Stimulated activated CD8-positive, alpha-beta memory T cell treated with anti-CD3 and anti-CD28 coated beads, Interleukin-7, amount 100 ng/mL, for 1 hour (primary cell): ENCODE measurements at places on chromosomes 7 and 10.

- no peak for DNase-seq
Observed at GRCh38 chr7:26179826-26180497, 20.6 kb downstream of the HNRNPA2B1 start.

DNA sequence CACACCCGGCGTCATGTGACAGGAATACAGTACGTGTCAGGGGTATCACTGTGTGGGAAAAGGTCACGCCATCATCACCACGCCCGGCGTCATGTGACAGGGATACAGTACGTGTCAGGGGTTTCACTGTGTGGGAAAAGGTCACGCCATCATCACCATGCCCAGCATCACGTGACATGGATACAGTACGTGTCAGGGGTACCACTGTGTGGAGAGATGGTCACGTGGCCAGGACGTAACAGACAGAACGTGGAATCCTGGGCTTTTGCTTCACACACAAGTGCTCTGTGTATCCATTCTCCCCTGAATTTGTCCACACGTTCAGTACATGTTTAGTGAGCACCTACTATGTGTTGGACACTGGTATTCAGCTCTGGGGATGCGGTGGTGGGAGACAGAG, 34.5 kb upstream of the DIP2C start:
- DNase-seq = no peak

GRCh38 chr7:73890555-73891147, 29.7 kb downstream of the TMEM270 start:
- DNase-seq = no peak

GRCh38 chr7:103373866-103374643, 26.6 kb downstream of the PSMC2 start:
- DNase-seq = no peak

DNA sequence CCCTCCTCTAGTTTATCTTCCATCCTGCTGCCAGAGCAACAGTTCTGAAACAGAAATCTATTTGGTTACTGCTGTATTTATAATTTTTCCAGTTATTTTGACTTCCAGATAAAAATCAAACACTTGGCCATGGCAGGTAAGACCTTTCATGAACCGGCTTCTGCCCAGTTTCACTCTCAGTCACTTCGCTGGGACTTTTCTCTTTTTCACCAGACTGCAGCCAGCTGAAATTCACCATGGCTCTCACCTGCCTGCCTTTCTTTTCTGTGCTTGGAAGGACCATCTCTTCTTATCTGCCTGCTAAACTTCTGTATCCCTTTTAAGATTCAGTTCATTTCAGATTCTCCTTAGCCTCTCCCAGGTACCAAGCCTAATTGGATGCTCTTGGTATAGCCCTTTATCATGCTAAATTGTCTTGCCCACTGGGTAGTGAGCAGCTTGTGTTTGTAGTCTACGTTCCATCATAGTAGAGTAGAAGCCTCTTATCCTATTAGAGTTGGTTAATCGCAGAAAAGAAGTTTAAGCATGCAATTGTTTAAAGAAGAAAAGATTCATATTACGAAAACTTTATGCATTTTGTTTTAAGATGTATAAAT, 71.7 kb downstream of the TAF3 start:
- no peak for DNase-seq

DNA sequence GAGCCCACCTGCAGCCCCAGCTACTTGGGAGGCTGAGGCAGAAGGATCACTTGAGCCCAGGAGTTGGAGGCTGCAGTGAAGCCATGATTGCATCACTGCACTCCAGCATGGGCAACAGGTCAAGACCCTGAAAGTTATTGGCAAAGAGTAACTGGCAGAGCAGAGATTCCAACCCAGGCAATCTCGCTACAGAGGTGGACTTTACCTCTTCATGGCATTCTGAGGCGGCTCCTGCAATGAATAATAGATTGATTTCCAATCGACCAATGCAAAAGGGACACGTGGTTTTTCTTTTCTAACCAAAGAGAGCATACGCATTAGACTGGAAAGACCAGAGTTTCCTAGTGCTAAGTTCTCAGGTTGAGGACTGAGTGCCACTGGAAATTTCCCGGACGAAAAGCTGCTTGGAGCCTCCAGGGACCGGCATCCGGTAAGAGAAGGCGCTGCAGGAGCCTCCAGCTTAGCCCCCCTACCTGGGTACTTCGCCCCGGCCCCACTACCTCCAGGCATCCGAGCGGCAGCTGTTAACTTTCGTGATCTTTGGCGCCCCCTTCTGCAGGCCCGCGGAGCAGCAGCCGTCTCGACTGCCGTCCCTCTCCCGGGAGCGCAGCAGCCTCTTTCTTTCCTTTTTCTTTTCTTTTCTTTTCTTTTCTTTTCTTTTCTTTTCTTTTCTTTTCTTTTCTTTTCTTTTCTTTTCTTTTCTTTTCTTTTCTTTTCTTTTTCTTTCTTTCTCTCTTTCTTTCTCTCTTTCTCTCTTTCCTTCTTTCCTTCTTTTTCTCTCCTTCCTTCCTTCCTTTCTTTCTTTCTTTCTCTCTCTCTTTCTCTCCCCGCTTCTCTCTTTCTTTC, 4.1 kb downstream of the MBLAC1 start:
- peak; percentile 77 for DNase-seq

- no peak for DNase-seq
Observed at GRCh38 chr10:119667562-119668328, 16.6 kb downstream of the BAG3 start.

DNA sequence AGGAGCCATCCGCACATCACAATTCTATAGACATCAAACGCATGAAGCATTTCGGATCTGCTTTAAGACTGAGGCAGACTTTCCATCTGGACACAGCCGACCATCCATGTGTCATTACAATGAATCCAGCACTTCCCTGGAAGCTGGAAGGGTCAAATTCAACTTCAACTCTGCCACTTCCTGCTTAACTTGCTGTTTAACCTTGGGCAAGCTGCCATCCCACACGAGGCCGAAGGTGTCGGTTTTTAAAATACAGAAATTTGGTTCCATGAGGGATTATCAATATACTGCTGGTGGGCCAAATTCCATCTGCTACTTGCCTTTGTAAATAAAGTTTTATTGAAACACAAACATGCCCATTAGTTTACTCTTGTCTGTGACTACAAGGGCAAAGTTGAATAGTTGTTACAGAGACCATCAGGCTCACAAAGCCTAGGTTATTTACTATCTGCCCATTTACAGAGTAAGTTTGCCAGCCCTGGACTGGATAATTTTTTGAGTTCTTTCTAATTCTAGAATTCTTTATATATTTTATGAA, 134.6 kb downstream of the FAM204A start:
- no peak for DNase-seq

DNA sequence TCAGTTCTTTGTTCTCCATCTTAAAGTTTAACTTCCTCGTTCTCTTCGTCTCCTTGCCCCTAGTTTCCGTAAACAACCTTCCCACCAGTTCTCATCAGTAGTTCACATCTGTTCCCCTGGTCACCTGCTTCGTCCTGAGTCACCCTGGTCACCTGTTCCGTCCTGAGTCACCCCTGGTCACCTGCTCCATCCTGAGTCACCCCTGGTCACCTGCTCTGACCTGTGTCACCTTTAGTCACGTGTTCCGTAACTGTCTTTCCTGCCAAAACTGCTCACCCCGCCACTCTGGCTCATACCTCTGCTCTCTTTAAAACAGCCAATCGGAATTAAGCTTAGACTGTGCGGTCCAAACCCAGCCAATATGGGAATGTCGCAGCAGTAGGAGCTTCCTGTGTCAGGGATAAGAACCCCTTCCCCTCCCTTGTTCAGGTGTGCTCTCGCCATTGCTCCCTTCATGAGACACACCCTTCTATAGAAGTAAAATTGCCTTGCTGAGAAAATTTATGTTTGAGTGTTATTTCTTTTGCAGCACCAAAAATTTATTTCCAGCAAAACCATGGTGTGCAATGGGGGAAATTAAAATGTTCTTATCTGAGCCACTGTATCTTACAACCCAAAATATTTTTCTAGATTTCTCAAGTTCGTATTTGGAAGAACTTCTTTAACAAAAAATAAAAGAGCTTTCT, 112.2 kb downstream of the VIM start:
- no peak for DNase-seq

DNA sequence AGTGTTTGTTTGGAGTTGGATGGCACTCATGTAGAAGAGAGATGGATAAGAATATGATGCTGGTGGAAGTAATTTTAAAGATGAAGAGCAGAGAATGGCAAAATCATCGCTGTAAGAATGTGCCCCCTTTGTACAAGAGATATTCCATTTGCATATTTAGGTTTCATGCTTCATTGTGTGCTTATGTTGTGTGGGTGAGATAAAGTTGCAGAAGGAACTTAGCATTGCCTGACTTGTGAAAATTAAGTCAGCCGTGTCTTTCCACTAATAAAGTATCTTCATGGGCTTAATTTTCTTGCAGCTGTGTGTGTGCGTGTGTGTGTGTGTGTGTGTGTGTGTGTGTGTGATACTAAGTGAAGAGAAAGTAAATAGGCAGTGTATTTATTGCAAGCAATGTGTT, 381.9 kb downstream of the OTUD1 start:
- DNase-seq = no peak

GRCh38 chr10:68471063-68471585, 649 bp downstream of the DNA2 start:
- DNase-seq = no peak

DNA sequence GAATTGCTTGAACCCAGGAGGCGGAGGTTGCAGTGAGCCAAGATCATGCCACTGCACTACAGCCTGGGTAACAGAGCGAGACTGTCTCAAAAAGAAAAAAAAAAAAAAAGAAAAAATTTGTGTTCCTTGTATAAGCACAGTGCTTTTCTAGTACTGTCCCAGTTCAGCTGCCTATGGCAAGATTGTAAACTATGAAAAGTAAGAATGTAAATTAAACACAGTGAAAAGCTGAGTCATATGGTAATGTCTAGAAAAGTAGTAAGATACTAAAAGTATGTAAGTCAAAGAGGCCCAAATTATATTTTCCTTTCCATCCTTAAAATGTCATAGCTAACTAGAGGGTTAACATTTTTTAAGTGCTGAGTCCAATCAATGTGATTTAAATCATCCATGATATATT, 42.8 kb downstream of the RBM20 start:
- DNase-seq = no peak

GRCh38 chr10:71742301-71743088, 22.9 kb upstream of the C10orf105 start:
- no peak for DNase-seq

GRCh38 chr7:70406186-70406949, 725.6 kb upstream of the GALNT17 start:
- no peak for DNase-seq

- DNase-seq = no peak
Observed at GRCh38 chr7:34313289-34313688, 344.7 kb upstream of the NPSR1 start.

DNA sequence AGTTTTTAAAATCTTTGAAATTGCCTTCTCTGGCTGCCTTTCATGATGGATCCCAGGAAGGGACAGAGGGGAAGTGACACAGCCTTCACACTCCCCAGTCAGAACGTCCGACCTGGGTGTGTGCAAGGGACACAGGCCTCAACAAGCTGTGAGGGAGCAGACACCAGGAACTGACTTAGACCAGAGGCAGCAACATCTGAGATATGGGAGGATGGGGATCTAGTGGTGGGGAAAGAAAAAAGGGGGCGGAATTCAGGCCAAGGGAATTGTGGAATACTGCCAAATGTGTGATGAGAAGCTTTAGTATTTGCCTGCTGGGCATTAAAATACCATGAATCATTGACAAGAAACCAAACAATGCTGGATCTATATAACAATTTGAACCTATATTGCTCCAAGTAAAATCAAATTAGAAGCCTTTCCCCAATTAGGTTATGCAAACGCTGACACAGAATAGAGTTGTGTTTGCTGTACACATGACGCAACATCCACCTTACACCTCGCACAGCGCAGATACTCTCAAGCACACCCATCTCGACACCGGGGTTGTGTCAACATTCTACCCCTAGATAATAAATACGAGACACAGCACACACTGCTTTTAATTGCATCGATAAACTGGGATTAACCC, 17.2 kb upstream of the MNX1 start:
- DNase-seq = no peak

- no peak for DNase-seq
Observed at GRCh38 chr7:128799451-128799850, 7.7 kb downstream of the CCDC136 start.

GRCh38 chr7:100093054-100093453, 4.3 kb downstream of the COPS6 start:
- DNase-seq = no peak

- no peak for DNase-seq
Observed at GRCh38 chr10:57096044-57096443, 735.0 kb upstream of the ZWINT start.

- DNase-seq = no peak
Observed at GRCh38 chr7:92884218-92884617, 47.8 kb upstream of the CDK6 start.

- no peak for DNase-seq
Observed at GRCh38 chr10:1395481-1396296, 339.5 kb downstream of the WDR37 start.

- no peak for DNase-seq
Observed at GRCh38 chr7:74306730-74307469, 17.7 kb downstream of the CLIP2 start.

- no peak for DNase-seq
Observed at GRCh38 chr10:71211775-71212317, 524 bp upstream of the UNC5B start.

DNA sequence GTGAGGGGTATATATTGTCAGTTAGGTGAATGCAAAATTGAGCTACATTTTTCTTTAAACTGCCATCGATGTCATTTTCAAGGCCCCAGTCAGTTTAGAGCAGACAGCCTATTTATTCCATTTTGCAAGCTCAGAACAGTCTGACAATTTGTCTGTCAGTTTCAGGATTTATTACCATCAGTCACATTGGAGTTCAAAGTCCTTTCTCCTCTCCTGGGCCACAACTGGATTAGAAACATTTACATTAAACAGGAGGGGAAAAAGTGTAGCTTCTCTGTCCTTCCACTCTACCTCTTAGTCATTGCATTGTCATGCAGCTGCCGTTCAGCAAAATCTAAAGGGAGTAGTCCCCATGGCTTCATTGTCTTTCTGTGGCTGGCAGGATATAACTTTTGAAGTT, 3.5 kb upstream of the GHITM start:
- no peak for DNase-seq

- no peak for DNase-seq
Observed at GRCh38 chr7:128961030-128961659, 23.4 kb downstream of the IRF5 start.

- no peak for DNase-seq
Observed at GRCh38 chr10:60338786-60339185, 50.9 kb downstream of the ANK3 start.

DNA sequence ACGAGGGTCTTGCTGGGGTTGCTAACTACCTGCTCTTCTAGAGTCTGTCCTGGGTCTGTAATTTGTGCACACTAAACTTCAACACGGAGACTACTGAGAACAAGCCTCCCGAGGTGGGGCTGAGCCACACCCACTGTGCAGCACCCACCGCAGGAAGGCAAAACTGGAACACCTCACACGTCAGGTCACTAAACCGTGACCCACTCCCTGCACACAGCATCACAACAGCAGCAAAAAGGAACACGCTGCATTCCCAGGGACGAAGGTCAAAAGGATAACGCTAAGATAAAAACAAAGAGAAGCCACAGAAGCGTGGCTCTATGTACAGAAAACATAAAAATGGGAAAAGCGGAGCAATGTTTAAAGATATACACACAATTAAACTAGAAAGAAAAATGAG, 170.1 kb downstream of the MAD1L1 start:
- no peak for DNase-seq
